NCI-H446 (cell line): ENCODE measurements at places on chromosomes 3 and 15.

GRCh38 chr3:191952609-191953008 is 491.6 kb downstream of the PYDC2 start:
- DNase-seq = no peak

DNA sequence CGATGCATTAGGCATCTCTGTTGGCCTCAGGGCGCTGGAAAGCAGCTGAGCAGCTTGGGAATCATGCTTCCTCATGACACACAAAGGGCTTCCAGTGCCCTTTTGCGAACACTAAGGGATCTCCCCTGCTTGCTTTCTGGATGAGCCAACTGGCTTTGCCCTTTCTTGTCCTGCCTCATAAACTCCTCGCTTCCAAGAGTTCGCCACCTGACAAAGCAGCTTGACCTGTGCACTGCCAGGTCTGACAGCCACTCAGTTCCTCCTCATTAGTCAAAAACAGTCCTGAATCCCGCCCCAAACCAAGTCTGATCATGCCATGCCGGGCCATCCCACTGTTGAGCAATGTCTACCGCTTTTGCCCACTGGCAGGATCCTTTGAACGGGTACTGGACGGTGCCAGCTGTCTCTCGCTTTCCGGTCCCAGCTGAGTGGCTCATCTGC is 265.4 kb upstream of the LYSMD4 start:
- no peak for DNase-seq

GRCh38 chr3:123449102-123449996 is 459 bp upstream of the ADCY5 start:
- DNase-seq = no peak

- no peak for DNase-seq
These were observed 5.6 kb downstream of the CCR1 start for GRCh38 chr3:46202535-46202934.

DNA sequence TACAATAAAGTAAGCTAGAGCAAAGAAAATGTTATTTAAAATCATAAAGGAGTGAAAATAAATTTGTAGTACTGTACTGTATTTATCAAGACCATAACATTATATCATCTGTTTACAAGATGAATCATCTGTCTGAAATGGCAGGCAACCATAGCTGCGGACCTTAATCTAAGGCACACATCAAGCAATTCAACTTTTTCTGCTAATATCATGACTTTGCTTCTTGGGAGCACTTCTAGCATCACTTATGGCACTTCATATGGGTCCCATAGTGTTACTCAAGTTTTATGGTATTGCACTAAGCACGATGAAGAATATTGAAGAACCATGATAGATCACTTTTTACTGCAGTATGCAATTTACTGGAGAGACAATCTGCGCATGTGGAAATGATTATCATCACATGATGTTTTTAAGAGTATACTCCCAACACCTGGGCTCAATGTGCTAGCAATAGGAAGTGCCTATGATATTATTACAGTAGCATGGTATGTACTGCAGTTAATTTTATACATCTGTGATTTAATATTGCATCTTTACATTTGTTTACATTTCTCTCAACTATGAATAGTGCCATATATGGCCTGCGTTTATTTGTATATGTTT is 137.7 kb upstream of the NECTIN3 start:
- DNase-seq = no peak

GRCh38 chr15:85412066-85412465 is 31.7 kb downstream of the AKAP13 start:
- DNase-seq = no peak

GRCh38 chr15:92346063-92346462 is 47.6 kb upstream of the ST8SIA2 start:
- DNase-seq = no peak

DNA sequence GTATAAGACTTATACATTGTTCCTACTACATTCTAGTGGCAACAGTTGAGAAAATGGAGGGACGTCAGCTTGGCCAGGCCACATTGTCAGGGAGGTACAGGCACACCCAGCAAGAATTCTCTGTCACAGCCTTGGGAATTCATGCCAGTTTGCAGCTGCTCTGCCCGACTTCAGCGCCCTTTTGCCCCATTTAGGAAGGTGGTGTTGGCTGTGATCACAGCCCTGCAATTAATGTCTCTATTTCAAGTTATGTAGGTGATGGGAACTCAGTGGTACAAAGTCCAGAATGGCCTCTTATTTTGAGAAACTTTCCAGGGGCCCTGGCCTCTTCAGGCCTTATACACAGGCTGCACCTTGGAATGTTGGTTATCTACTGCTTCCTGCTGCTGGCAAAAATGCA is 26.7 kb downstream of the AMOTL2 start:
- no peak for DNase-seq

GRCh38 chr3:127258733-127259132 is 29.1 kb downstream of the PRR20G start:
- DNase-seq = no peak

GRCh38 chr3:148955544-148956346 is 35.6 kb upstream of the GYG1 start:
- DNase-seq = peak; percentile 46

GRCh38 chr15:75694241-75695182 is 18.1 kb downstream of the CSPG4 start:
- DNase-seq = peak; percentile 93

GRCh38 chr3:102614021-102614569 is 179.3 kb downstream of the ZPLD1 start:
- DNase-seq = no peak

GRCh38 chr3:192916371-192917027 is 1.2 kb downstream of the MB21D2 start:
- DNase-seq = no peak

- no peak for DNase-seq
These were observed 16.0 kb upstream of the SRP14 start for GRCh38 chr15:40054855-40055575.

DNA sequence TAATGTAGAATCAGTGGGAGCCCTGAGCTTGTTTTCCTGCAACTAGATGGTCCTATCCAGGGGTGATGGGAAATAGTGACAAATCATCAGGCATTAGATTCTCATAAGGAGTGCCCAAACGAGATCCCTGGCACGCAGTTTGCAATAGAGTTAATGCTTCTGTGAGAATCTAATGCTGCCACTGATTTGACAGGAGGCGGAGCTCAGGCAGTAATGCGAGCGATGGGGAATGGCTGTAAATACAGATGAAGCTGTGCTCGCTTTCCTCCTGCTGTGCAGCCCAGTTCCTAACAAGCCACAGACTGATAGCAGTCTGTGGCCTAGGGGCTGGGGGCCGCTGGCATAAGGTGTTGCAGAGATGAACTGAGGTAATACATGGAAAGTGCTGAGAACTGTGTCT is 28.3 kb upstream of the TMEM42 start:
- no peak for DNase-seq

DNA sequence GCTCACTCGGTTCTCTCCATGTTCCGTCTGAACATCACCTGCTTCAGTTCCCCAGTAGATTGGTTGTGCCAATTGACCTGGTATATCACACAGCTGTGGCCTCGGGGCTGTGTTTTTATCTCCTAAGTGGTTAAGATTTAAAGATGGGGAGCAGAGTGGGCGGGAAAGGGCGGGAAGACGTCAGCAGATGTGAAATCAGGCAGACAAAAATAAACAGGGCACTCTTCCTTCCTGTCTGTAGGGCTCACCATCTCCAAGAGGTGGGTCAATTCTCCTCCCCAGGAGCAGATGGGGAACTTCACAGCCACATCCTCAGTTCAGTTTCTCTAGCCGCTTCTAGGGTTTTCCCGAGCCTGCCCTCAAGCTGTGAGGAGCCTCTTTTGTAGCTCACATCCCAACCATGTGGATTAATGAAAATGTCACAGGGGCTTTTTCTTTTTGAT is 26.8 kb upstream of the LIMD1 start:
- DNase-seq = no peak

- no peak for DNase-seq
These were observed 147.4 kb downstream of the CHST2 start for GRCh38 chr3:143266927-143267326.

DNA sequence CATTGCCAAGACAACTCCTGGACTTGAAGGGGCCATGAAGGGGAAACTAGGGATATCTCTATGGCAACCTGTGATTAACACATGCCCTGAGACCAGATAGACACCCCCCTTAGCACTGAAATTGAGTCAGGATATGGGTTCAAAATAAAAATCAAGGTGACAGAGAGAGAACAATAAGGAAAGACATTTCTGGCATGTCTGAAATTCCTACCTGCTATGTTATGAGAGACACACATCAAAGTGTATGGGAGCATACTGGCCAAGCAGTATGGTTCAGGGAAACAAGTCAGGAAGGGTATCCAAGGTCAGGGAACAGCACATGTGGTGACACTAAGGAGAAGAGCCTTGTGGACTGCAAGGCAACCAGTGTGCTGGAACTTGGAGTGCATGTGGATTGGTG is 388.7 kb downstream of the SHQ1 start:
- no peak for DNase-seq

- DNase-seq = no peak
These were observed 39.0 kb upstream of the MYO5C start for GRCh38 chr15:52334491-52335160.

DNA sequence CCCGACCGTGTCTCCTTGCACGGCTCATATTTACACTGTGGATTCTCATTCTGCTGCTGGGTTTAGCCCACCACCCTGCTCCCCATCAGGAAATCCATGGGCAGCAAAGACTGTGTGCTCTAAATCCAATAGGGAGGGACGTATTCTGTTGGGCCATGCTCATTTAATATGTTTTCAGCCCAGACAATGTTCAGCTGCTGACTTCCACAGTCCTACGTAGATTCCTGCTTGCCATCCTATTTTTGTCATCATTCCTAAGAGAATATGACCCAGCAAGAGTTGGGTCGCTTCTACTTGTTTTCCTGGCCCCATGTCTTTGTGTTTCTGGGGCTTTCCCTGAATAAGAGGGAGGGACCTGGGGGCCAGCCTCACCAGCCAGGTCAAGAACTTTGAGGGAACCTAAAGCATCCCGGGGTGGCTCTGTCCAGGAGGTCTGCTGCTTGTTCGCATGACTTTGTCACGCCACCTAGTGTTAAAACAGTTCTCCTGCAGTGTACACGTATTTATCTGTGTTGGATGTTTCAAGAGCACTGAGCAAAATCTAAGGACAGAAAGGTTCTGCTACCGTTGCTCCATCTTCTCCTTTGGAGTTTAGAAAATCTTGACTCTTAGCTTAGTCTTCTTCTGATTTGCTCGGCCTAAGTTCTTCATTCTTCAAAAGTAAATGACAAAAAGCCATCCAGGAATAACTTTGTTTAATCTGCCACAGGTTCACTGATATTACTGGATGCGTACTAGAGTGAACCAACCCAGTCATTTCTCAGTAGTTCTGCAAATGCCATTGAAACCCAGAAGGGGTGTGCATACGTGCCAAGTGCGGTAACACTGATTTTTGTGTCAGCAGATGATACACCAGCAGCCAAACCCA is 79.8 kb upstream of the NR2E3 start:
- DNase-seq = peak; percentile 44

GRCh38 chr15:31207246-31207645 is 105.7 kb upstream of the TRPM1 start:
- DNase-seq = no peak

DNA sequence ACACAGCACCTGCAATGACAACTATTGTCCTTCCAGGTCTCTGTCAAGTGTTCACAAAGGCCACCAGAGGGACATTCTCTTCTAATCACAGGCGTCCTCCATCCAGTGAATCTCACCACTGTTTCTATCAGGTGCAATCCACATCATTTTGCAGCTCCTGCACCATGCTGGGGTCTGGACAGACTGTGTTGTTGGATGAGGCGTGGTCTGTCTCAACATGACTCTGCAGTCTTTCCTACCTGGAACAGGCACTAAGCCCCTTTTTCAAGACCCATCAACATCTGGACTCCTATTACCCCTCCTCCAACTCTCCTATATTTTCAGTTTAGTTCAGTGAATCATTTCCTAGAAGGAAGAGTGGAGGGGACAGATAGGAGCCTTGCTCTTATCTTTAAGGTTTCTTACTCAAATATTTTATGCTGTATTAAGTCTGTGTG is 31.5 kb upstream of the VEPH1 start:
- no peak for DNase-seq

DNA sequence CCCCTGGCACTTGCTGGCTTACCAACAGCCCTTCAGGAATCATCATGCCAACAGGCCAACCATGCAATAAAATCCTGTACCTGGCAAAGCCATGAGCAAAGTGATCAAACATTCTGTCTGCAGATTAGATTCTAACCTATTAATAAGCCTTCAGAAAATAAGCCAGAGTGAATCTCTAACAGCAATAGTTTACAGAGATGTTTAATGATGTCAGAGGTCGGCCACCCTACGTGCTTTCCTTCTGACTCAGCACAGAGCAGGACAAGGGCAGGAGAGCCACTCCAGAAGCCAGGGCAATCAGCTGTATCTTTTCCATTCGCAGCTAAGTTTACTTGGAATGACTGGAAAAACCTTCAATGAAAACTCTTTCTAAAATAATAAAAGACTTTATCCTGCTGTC is 13.1 kb downstream of the COL8A1 start:
- no peak for DNase-seq

DNA sequence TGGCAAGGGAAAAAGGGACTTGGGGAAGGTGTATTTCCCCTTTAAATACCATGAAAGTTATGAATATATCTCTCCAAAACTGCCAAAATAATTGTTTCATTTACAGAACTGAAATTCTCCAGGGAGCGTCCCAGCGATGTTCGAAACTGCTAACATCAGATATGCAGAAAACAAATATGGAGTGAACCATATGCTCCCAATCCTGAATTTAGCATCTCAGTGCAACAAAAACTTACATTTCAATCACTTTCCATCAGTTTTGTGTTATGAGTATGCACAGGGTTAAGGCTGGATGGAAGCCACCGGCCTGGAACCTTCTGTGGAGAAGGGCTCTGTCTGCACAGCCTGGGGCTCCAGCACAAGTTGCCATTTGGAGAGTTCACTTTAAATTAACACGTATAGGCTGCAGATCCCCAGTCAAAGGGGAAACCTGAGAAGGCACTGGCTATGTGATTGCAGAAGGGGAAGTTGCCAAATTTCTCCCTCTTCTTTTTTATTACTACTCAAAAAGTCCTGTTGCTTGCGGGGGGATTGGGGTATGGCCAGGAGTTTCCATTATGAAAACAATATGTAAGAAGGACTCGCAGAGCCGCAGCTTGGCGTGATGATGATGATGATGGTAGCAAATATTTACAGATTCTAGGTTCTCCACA is 56.9 kb upstream of the FOXP1 start:
- no peak for DNase-seq

DNA sequence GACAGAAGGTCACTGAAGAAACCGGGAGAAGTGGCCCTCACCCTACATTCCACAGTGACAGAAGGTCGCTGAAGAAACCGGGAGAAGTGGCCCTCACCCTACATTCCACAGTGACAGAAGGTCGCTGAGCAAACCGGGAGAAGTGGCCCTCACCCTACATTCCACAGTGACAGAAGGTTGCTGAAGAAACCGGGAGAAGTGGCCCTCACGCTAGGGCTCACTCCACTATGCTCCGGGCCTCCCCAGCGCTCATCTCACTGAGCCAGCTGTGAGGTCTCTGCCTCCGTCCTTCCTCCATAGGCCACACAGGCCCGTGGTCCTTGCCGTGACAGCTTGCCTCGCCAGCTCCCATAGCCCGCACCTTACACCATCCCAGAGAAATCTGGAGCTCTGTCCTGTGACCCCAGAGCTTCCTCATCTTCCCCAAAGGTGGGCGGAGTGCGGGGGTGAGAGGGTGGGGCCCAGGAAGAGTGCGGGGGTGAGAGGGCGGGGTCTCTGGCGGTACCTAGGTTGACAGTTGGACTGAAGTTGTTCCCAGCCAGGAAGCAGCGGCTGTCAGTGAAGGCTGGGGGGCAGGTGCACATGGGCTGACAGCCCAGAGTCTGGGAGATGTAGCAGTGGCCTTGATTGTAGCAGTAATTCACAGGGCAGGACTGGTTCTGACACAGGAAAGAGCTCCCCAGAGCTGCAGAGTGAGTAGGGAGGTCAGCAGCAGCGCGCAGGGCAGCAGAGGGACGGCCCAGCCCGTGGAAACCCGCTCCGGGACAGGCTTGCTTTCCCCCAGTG is 32.0 kb downstream of the MUC20 start:
- no peak for DNase-seq
